ENCODE measurements at places on chromosomes 3 and 15. TPM values are rescaled to one million over a fixed set of nuclear protein-coding genes. Genes with fewer than 3 reads are reported as not detected.
A peak's percentile ranks its signal among the peaks of the same experiment; 100 is the strongest.

DNA sequence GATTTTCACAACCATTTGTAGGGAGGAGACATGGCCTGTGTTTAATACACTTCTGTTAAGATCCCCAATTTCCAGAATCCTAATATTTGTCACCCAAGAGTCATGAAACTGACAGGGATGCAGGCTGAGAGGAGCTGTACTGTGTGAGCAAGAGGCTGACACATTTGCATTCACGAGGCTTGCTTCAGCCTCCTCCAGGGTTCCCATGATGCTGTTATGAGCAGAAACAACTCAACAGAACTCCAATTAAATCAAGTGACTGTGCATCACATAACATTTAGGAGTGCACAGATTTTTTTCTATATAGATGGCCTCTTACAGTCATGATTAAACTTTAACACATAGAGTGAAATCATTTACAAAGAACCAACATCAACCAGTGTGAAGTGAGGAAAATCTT, 292.3 kb upstream of the STT3B start:
- DNase-seq: no peak
- H3K27me3 ChIP-seq: no peaks in the 10 kb centered on the region
- no peaks in the 10 kb centered on the region for H3K36me3 ChIP-seq
- H3K27ac ChIP-seq: no peak overlapping the region
- H3K4me1 ChIP-seq: no peaks in the 10 kb centered on the region

- peak overlapping the region; percentile 83 for H3K4me3 ChIP-seq
- no peaks in the 10 kb centered on the region for H3K36me3 ChIP-seq
- H3K27me3 ChIP-seq: no peaks in the 10 kb centered on the region
These were observed 2.5 kb downstream of the UBP1 start for GRCh38 chr3:33437556-33438283.

- H3K27me3 ChIP-seq: no peaks in the 10 kb centered on the region
- no peak overlapping the region for H3K4me3 ChIP-seq
- DNase-seq: no peak
- no peaks in the 10 kb centered on the region for H3K4me1 ChIP-seq
- no peak overlapping the region for H3K27ac ChIP-seq
These were observed 127.0 kb downstream of the EPHB1 start for GRCh38 chr3:134922101-134922500.

DNA sequence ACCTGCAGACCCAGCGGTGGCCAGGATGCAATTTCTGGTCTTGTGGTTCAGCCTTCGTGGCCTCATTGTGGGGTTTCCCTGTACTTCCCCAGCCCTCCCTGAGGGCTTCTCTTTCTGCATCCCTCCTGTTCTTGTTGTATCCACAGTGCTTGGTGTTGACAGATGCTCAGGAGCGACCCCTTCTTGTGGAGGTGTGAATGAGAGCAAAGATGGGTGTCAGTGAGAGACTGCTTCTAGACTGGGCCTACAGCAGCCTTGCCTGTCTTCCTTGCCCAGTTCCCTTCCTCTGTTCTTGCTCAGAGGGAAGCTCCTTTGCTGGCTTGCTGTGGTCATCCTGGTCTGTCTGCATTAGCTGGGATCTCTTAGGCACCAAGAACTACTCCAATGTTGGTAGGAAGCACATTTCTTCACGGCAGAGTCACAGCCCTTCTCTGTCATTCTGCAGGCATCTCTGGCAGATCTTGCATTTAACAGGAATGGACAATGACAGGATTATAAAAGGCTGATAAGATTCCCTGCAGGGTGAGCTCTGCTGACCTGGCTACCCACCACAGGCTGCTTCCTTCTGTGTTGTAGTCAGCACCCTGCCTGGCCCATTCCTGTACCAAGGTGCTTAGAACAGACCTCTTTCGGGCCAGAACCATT, 317.8 kb upstream of the C2CD4B start:
- H3K36me3 ChIP-seq: no peaks in the 10 kb centered on the region
- no peaks in the 10 kb centered on the region for H3K27me3 ChIP-seq
- H3K4me1 ChIP-seq: peaks cover 12% of the 10 kb centered on the region
- no peak for DNase-seq

DNA sequence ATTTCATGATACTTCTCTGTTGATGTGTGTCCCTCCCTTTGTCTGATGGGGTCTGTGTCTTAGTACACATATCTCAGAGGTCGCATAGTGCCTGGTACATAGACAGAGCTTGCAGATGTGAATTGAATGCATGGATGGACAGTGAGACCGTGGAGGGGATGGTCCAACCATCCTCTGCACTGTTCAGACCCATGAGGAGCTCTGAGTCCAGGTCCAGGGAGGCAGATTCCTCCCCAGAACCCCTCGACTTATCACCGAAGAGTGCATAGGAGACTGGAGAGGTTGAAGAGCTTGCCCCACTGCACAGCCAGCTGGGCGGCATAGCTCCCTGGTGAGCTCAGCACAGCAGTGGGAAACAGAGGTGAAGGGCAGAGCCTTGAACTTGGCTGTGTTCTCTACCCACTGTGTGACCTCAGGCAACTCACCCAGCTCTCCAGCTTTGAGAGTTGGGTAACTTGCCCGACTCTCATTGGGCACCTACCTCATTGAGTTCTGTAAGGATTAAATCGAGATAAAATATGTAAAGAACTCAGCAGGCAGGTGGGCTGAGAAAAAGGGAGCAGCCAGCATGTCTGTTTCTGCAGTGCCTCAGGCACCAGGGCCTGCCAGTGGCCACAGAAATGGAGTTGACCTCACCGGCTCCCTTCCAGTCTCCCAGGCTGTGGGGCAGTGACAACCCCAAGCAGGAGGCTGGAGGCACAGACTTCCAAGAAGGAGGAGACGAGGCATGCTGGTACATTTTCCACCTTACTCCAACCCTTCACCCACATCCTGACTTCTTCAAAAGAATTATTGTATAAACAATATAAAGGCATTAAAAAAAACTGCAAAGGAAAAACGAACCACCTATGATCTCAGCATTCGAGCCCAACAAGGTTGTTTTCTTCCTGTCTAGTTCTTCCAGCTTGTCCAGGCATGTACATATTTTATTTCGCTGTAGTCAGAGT, 54.1 kb upstream of the TFRC start:
- H3K4me1 ChIP-seq: no peaks in the 10 kb centered on the region
- no peaks in the 10 kb centered on the region for H3K27me3 ChIP-seq
- H3K4me3 ChIP-seq: no peak overlapping the region

Gene MME
- 68.8 TPM for total RNA-seq

Gene GOLGA6L9
- 1.5 TPM for total RNA-seq

All from gastrocnemius medialis (tissue), 4 donors.